Skeletal muscle cell (primary cell): ENCODE measurements at places on chromosomes 1 and 21.

- DNase-seq: no peak
These were observed 116.7 kb downstream of the FASLG start for GRCh38 chr1:172775606-172776005.

- DNase-seq: no peak
These were observed 72.3 kb downstream of the TNR start for GRCh38 chr1:175671066-175671465.

DNA sequence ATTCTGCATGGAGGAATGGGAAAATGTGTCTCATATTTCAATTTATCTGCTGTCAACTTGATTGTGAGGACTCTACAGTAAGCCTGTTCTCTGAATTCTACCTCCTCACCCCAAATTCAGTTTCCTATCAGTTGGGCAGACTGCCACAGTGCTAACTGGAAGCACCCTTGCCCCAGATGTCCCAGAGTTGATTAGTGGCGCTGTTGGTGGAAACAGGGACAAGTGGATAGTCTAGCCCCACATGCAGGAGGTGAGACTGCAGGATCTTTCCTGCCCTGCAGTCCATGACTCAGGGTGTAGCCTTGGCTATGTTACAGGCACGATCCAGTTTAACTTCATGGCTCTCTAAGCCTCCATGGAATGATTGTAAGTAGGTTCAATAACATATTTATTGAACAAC, 22.1 kb downstream of the ADAM30 start:
- no peak for DNase-seq

DNA sequence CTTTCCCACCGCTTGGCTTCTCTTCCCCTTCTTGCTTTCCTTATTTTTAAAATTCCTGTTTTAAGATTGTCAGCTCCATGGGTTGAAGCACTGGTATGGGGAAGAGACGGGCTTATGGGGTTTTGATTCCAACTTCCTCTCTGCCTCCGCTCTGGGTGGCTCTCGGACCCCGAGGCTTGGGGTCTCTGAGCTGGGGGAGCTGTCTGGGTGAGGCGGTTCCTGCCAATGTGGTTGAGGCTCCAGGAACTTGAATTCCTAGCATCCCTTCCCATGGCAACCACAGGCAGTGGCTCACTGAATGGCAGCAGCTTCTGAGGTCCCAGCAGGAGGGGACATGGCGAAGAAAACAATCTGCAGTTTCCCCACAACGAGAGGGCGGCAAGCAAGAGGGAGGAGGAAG, 83.1 kb upstream of the C1orf174 start:
- no peak for DNase-seq

GRCh38 chr1:230303069-230303468, 123.1 kb downstream of the PGBD5 start:
- DNase-seq: no peak

DNA sequence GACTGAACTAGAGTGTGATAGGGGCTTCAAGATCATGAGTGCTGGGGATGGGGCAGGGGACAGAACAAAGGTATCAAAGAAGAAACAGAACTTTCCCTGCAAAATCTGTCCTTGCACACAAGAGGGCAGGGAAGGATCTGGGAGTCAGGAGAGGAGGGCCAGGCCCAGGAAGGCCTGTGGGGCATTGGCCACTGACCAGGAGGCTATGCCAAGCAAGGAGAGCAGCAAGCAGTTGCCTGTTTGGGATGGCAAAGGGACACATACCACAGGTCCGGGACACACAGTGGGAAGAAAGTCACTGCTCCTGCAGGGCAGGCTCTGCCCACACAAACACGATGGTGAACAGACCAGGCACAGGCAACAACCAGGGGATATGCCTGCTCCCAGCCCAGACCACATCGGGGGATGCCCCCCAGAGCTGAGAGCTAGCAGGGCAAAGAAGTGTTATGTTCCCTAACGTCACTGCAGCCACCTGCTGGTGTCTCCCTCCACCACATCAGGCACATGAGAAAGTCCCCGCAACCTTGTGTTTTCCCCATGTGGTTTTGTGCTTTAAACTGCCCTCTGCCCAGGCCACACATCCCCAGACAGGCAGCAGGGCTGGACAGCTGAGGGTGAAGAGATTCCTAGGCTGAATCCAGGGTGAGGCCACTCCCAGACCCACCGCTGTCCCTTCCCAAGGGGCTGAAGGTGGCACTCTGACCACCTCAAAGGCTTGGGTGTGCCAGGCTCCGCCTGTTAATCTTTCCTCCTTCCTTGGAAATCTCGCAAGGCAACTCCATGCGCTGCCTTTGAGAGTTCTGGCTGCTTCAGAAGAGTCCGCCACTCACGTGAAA, 53.6 kb downstream of the KIF21B start:
- no peak for DNase-seq

DNA sequence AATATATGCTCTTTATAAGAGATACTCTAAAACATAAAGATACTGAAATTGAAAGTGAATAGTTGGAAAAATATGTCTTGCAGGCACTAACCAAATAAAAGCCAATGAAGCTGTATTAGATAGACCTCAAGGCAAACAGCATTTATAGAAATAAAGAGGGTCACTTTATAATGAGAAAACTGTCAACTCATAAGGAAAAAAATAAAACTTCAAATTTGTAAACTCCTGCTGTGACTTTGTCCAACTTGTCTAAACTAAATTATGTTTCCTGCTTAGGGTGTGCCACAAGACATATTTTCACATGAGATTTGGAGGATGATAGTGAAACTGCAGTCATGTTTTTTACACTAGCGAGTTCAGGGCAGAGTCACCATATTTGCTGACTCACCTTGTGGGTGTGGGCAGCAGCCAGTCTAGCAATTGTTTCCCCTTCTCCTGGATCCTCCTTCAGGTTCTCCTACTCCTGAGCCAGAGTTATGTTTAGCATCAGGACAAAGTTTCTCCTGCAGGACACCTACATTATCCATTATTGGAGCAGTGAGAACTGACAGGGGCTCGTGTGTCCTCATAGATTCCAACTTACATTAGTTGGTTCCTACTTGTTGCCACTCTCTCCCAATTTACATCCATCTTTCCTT, 43.8 kb downstream of the CD53 start:
- DNase-seq: no peak
